ENCODE measurements at places on chromosomes 3 and 15. TPM values are rescaled to one million over a fixed set of nuclear protein-coding genes. Genes with fewer than 3 reads are reported as not detected.

The CAMK1 gene
- total RNA-seq: 24.5 TPM

The MYH15 gene
- 0.99 TPM for total RNA-seq

The NDUFB4 gene
- 5.6 TPM for total RNA-seq

The SNX22 gene
- total RNA-seq: 0.18 TPM

The FBXW12 gene
- total RNA-seq: 0.27 TPM

The EIF4E3 gene
- 2.2 TPM for total RNA-seq

The GOLGA8G gene
- not detected for total RNA-seq

The NPTN gene
- 72.6 TPM for total RNA-seq

The WDR93 gene
- total RNA-seq: 0.49 TPM

The C15orf62 gene
- total RNA-seq: 0.57 TPM

The EPHB3 gene
- 4.7 TPM for total RNA-seq

The GAP43 gene
- 3.4 TPM for total RNA-seq

The TERC gene
- total RNA-seq: 124 TPM

The TRH gene
- 2.5 TPM for total RNA-seq

The MEGF11 gene
- total RNA-seq: not detected

The C15orf40 gene
- 15.8 TPM for total RNA-seq

The SQOR gene
- 79.5 TPM for total RNA-seq

The KLHL6 gene
- total RNA-seq: not detected

The ACOX2 gene
- 19.2 TPM for total RNA-seq

The DPPA2 gene
- total RNA-seq: not detected

The KIF9 gene
- total RNA-seq: 11.0 TPM

The PRRT3 gene
- total RNA-seq: 5.5 TPM

The GNAT1 gene
- total RNA-seq: not detected

The EPHA6 gene
- total RNA-seq: not detected

The BDH1 gene
- total RNA-seq: 0.99 TPM

The INSYN1 gene
- total RNA-seq: 1.2 TPM

The TIPIN gene
- 21.5 TPM for total RNA-seq

The SLC2A2 gene
- total RNA-seq: not detected

The DZIP1L gene
- 38.2 TPM for total RNA-seq

The ITIH4 gene
- total RNA-seq: not detected

The CADPS gene
- 0.57 TPM for total RNA-seq

The IGDCC3 gene
- 0.25 TPM for total RNA-seq

The TBC1D21 gene
- not detected for total RNA-seq

The GOLGA6L9 gene
- 1.2 TPM for total RNA-seq

The MKRN2OS gene
- total RNA-seq: not detected

The GOLGA8S gene
- under 0.01 TPM for total RNA-seq

The MEX3B gene
- 3.5 TPM for total RNA-seq

The NKIRAS1 gene
- total RNA-seq: 20.9 TPM

The SERPINI1 gene
- total RNA-seq: 3.7 TPM

The WDR76 gene
- 58.2 TPM for total RNA-seq

The PCSK6 gene
- 0.81 TPM for total RNA-seq

The STRIT1 gene
- total RNA-seq: not detected

The LEKR1 gene
- 0.81 TPM for total RNA-seq

The ANKUB1 gene
- total RNA-seq: not detected

The CPN2 gene
- total RNA-seq: not detected

The ALDH1A2 gene
- total RNA-seq: 0.08 TPM

The ACP3 gene
- total RNA-seq: 0.63 TPM

The GYG1 gene
- total RNA-seq: 53.4 TPM

The KCTD6 gene
- 17.8 TPM for total RNA-seq

The OR5K2 gene
- not detected for total RNA-seq

The FILIP1L gene
- 34.3 TPM for total RNA-seq

All from fibroblast of the aortic adventitia (primary cell).